Fibroblast of upper back skin (primary cell): ENCODE measurements at places on chromosomes 4 and X.

DNA sequence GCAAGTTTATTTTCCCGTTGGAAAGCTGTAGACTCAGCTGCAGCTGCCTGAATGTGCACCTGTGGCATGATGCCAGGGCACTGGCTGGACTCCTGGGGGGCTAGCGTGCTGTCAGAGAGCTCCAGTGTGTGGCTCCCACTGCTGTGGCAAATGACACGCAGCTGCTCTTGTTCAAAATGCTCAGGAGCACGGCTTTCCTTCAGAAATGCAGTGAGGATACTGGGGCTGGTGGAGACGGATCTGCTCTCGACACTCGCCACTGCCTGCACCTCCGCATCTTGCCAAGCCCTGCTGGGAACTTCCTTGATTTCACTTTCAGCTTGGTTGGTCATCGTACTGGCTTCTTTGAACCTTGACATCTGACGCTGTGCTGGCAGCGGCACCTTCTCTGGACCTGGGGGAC, 58.7 kb downstream of the GPRIN3 start:
- no peak for DNase-seq

GRCh38 chr4:10115797-10116568, 616 bp downstream of the WDR1 start:
- DNase-seq, result no peak

DNA sequence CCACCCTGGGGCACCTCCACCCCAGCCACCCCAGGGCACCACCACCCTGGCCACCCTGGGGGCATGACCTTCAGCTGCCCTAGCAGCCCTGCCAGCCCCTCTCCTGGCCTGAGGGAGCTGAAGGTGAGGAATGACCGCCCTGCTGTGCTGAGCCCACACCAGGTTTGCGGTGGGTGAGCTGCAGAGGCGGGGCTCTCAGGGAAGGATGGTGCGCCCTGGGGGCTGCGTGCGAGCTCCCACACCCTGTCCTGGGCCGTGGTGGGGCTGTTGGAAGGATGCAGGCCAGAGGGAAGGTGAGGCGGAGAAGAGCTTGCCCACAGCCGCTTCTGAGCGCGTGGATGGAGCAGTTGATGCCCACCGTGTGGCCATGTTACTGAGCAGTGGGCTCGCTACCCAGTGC, 17.7 kb downstream of the UVSSA start:
- DNase-seq, result no peak

DNA sequence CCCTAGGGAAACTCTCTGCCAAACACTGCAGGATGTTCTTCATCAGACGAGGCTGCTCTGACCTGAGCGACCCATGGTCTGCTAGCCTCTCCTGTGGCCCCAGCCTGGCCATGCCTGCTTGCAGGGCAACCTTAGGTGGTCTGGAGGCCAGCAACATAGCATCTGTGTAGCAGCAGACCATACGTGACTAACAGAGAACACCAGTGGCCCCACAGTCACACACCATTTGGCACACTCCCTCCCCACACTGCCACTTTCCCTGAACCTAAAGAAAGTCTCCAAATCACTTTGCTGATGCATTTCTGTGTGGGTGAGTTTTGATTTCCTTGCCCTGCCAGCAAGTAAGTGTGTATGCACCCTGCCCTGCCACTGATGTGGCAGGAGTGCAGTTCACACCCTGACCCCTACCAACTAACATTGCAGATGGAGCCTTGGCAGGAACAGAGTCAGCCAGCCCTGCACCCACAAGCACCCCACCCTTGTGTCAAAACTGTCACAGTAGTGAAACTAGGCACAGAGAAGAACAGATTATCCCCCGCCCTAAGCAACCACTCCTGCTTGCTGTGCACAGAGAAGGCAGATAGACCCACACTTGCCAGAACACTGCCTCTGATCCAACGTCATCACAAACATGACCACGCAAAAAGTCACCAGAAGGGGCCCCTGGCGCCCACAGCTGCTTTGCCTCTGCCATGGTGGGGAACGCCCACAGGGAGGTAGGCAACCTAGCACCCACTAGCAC, 249.1 kb downstream of the SPIN4 start:
- DNase-seq, result no peak

DNA sequence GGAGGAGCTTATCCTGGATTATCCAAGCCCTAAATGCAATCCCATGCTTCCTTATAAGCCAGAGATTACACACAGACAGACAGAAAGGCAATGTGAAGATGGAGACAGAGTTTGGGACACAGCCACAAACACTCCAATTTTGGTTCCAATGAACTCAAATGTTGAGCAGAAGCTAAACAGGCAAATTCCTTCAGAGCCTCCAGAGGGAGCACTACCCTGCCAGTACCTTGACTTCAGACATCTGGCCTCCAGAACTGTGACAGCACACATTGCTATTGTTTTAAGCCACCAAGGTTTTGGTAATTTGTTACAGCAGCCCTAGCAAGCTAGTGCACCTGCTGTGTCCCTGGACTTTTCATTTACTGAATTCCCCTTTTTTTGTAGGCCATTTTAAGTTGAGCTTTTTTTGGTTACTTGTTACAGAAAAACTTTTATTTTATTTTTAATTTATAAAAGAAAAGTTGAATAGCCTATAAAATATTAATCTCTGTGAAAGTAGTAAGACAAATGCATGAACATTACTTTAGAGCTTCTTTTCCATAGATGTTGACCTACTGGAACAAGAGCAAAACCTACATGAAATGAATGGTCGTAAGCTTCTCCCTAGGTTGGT, 33.4 kb upstream of the SRD5A3 start:
- peak; percentile 46 for DNase-seq

DNA sequence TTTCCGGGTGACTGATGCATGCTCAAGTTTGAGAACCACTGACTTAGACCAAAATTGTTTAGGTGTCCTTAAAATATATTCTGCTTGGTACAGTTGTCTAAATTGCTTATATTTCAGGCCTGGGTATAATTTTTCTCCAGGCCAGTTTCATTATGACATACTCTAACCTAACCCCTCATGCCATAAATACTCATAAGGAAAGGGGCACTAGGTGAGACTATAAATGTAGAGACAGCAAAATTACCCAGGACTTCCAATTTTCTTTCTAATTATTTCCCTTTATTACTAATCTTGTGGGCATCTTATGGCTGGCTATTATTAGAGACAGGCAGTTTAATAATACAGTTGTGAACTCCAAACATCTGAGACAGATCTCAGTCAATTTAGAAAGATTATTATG, 150.2 kb downstream of the RRAGB start:
- DNase-seq, result no peak

DNA sequence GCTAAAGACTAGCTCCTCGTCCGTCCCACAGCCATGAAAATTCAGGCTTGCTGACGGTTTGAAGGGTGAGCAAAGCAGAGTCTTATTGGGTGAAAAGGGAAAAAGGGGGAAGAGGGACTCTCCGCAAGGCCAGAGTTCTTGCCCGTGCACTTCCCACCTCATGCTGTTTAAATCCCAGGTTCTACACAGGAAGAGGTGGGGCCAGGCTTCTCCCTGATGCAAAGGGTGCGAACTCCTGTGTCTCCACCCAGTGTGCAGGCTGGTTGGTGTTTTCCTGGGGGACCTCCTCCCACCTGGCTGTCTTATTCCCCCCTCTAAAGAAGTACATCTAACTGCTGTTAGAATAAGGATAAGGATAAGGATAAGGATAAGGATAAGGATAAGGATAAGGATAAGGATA, 18.0 kb upstream of the LANCL3 start:
- DNase-seq, result no peak

DNA sequence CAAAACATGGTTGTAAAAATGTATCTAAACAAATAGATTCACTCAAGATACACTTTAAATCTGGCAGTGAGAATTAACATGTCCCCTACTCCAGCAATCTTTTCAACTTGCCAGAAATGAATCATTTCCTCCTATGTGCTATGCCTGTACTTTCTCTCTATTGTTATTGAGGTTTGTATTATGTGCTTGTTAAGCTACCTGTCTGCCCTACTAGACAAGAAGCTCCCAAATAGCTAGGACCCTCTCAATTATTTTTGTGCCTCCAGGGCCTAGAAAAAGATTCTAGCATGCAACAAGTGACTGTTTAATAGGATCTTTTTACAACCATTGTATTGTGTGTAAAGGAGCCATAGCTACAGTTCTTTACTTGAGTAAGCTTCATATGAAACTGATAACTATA, 3.5 kb upstream of the SAP30 start:
- DNase-seq, result peak; percentile 6

DNA sequence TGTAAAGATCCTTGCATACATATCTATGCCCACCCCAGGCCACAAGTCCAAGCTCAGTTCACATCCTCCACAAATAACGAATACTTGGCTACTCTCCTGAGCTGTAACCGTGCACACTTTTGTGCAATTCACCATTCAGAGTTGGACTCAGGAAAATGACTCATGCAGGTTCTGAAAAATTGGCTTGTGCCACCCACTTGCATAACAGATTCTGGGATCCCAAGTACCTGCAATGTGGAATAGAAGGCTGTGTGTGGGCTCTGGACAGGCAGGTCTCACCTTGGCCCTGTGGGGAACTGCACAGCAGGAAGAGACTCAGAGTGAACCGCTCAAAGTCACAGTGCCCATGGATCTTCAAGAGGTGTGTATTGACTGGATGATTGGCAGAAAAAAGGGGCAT, 502.7 kb downstream of the PACRGL start:
- DNase-seq, result no peak

- DNase-seq, result peak; percentile 36
Measured at GRCh38 chr4:113646442-113646822, 115.1 kb downstream of the CAMK2D start.

GRCh38 chrX:13581554-13581953, 12.2 kb downstream of the EGFL6 start:
- peak; percentile 62 for DNase-seq

DNA sequence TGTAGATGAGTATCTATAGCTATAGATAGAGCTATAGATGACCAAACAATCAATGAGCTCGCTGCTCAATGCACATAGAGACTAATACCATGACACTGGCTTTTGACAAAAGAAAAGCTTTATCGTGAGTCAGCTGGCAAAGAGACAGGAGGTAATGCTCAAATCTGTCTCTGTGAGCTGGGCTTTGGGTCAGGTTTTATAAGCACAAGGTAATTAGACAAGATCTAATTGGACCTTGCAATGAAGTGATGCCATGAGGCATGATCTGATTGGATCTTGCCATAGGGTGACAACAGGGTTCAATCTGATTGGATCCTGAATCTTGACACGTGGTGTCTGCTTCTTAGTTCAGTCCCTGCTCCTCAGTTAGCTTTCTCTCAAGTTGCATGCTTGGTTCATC, 180.7 kb upstream of the MXRA5 start:
- peak; percentile 41 for DNase-seq

DNA sequence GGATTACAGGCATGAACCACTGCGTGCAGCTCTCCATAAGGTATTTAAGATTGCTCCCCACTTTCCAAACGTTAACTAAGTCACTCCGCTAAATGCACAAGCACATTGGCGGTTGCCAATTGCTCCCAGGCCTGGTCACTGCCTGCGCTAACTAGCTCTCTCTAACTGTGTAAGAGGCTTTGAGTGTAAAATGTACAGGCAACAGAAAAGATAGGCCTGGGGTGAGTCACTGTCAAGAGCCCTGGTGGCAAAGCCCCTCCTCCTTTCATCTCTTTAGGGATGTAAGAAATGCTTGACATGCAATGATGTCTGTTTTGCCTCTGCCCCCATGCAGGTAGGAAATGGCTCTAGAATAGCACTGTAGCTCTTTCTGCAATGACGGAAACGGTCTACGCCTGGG, 329.7 kb upstream of the GATB start:
- peak; percentile 89 for DNase-seq

GRCh38 chr4:21376176-21376575, 572.4 kb downstream of the KCNIP4 start:
- no peak for DNase-seq

DNA sequence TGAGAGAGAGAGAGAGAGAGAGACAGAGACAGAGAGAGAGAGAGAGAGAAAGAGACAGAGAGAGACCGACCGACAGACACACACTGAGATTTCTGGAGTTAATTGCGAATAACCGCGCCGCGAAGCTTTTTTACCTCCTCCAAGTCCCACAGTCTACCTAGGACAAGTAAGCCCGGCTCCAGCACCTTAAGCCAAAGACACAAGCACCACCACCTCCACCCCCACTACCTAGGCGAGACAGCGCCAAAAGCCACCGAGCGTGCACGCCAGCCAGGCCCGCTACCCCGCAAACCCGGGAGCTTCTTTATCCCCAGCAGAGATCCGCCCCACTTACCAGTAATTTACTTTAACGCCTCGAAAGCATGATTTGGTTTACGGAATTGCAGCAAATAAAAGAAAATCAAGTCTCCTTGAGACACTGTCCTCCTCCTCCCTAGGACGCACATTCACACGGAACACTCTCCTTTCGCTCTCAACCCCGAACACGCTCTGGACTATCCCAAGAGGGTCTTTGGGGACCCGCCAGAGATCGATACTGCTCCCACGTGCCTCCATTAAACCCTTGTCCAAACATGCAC, 649.6 kb upstream of the DIPK2B start:
- no peak for DNase-seq
